ENCODE measurements at places on chromosomes 7 and 10. TPM values are rescaled to one million over a fixed set of nuclear protein-coding genes. Genes with fewer than 3 reads are reported as not detected.

GRCh38 chr10:31947144-31947926, 18.7 kb upstream of the ARHGAP12 start:
- peak; percentile 91 for DNase-seq

- DNase-seq, result no peak
These were observed 495 bp upstream of the SDHAF3 start for GRCh38 chr7:97117035-97117371.

DNA sequence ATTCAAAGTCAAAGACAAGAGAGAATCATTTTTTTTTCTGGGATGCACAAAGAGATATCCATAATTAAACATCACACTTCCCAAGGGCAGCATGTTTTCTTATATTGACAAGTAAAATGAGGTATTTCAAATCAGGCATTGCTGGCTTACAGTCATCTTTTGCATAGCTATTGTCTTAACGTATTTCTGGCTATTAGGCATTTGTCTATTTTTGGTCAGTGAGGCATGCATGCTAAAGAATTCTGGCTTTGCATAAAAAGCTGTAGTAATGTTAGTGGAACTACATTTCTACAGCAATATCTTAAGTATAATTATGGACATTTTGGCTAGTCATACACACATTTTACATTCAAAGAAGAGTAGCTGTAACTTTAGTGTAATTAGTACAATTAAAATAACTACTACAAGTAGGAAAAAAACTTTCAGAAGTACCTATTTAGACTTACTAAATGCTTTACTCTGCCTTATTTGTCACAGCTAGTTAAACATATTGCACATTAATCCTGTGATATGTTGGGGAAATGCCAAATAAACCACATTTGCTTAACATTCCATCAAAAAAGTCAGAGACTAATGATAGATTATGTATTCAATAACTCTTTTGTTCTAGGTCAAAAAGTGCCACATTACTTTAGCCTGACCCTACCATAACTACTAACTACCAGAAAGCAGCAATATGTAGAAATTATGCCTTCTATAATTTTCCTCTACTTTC, 76.4 kb downstream of the RELN start:
- peak; percentile 28 for DNase-seq

PRSS1 gene
- not detected for total RNA-seq

STEAP2 gene
- 29.8 TPM for total RNA-seq

DNA sequence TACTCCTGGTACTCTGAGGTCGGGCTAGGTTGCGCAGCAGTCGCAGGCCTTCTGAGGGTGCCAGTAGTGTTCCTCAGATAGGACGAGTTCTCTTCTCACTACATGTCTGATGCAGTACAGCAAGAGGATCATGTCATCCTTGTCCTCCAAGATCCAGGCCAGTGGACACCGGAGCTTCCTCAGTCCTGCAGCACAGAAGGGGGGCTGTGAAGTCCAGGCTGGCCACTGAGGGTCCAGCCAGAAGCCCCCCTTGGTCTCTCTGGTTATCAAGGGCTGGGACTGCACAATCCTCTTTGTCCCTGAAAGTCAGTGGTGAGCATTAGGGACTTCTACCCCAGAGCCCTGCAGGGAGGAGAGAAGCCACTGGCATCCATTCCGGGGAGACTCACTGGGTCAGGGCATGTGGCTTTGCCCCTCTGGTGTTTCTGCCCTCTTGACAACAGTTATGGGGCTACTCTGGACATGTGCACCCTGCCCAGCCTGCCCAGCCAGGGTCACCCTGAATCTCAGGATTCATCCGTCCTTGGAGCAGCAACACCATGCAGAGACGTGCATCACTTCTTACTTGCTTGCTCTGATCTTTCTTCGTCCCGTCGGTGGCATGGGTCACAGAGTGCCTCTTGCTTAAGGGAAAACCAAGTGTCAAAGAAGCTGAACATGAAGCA, 125.7 kb downstream of the ADCY1 start:
- DNase-seq, result no peak

DNA sequence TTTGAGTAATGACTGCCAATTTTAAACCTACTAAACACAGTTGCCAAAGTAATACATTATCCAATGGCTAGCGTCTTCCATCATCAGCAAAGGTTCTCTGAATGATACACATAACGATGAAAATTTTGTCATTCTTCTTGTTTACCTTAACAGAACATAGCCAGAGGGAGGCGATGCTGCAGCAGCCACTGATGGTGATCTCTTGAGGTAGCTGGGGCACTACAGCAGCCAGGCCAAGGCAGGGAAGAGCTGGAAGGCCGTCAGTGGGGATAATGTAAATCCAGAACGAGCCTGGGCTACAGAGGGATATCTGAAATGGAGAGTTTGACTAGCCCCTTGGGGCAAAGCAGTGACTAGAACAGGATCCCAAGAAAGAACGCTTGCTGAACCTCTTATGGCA, 38.8 kb downstream of the PRPS1L1 start:
- DNase-seq, result no peak

- no peak for DNase-seq
These were observed 28.4 kb upstream of the ITGA8 start for GRCh38 chr10:15748126-15748525.

GPR15LG gene
- total RNA-seq, result not detected

DNA sequence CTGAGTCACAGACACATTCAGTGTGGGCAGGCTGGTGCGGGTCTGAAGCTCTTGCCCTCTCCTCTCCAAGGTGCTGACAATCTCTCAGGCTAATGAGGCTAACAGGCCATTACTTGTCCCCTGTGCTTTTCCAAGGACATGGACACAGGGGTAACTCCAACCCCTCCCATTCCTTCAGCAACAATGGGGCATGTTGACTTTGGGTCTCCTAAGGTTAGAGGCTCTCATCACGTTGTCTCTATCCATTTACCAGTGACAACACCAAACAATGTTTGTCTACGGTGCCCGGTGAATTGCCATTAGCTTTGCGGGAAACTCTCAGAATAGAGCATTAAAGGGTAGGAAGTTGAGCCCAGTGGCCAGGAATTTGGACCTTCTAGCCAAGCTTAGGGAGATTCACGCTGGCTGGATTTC, 101.6 kb upstream of the TNS3 start:
- no peak for DNase-seq

- DNase-seq, result no peak
These were observed 77.0 kb downstream of the ZMIZ1 start for GRCh38 chr10:79145517-79146470.

CEP41 gene
- total RNA-seq, result 8.0 TPM

DNA sequence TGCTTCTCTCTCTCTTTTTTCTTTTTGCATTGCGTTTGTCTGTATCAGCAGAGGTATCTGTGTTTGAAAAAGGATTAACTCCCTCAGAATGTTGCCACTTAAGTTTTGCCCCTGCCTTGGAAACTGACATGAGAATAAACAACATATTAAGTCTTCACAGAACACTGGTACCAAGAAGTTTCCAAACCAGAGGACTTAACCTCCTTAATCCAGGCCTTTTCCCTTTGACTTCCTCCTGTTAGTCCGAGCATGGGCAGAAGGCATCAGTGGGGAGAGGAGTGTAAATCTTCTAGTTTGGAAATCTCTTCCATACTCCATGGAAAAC, 681.4 kb downstream of the LRMDA start:
- DNase-seq, result no peak

ZWINT gene
- 10.9 TPM for total RNA-seq

ZNF117 gene
- total RNA-seq, result 5.6 TPM

DNA sequence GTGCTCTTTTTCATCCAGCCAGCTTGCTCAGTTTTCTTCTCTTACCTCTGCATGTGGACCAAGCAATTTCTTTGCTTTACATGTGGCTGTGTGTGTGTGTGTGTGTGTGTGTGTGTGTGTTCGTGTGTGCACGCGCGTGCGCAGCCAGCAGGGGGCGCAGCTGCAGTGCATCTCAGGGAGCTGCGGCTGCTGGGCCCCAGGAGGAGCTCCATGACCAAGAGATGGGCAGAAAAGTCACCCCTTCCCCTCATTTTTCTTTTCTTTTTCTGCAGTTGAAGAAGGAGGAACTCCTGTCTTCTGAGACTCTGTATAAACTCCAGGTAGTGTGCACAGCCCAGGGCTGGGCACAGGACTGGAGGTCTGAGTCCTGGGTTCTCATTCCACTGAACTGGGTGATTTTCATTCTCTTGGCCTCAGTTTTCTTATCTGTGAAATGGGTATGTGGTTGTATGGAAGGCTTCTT, 41.8 kb downstream of the BLNK start:
- peak; percentile 69 for DNase-seq

IKZF1 gene
- total RNA-seq, result not detected
